ENCODE measurements at places on chromosomes 12 and 14.

GRCh38 chr14:37862263-37862662, 266.8 kb downstream of the TTC6 start:
- DNase-seq = no peak

DNA sequence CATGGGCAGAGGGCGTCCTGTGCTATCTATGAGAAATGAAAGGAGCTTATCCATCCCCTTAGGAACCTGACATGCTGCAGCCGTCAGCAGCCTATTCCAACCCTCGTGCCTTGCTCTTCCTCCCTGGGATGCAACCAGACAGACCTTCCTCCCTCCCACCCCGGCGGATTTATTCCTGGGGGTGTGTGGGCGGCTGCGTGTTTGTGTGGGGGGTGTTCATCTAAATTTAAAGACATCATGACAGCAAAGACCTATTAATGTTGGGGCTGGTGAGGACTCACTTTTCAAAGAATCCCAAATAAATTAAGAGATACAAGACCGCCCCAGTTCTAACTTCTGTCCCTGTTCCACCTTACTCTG, 52.0 kb downstream of the WSCD2 start:
- no peak for DNase-seq

DNA sequence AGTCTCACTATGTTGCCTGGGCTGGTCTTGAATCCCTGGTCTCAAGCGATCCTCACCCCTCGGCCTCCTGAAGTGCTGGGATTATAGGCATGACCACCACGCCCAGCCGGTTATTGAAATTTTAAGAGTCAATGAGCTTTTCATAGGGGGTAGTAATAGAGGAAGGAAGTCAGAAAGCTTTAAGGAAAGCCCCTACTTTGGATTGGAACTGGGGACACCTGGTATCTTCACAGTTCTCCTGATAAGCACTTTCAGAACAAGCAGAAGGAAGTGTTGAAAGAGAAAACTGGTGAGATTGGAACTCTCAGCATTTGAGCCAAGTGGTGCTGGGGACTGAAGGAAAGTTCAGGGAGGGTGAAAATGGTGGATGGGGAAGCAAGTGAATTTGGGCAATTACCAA, 5.1 kb downstream of the SLC4A8 start:
- DNase-seq = no peak

GRCh38 chr14:38330275-38330674, 74.4 kb upstream of the CLEC14A start:
- DNase-seq = no peak

- no peak for DNase-seq
Measured at GRCh38 chr12:4829161-4829792, 80.4 kb upstream of the KCNA1 start.

- DNase-seq = no peak
Measured at GRCh38 chr14:23910101-23910875, 43.3 kb upstream of the DHRS4 start.

GRCh38 chr14:85883966-85884365, 354.0 kb downstream of the FLRT2 start:
- DNase-seq = no peak

DNA sequence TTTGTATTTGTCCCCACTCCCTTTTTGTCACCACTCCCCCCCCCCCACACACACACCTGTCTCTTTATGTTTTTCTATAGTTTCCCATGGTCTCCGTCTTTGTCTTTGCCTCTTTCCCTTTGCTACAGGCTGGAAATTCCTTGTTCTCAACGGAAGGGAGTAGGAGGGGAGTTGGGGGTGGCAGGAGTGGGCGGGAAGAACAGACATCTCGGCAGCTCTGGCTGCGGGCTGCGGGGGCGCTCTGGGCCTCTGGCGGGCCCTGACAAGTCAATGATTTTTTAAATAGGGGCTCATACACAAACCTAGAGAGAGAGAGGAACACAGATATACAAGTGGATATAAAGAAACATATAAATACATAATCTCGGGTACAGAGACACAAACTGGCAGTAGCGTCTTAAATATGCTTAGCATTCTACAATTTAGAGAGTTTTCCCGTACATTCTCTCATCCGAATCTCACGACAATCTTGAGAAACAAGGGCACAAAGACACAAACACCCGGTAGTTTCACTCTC, 2.4 kb upstream of the NAB2 start:
- DNase-seq = peak; percentile 62

- DNase-seq = no peak
Measured at GRCh38 chr12:74250891-74251290, 286.7 kb upstream of the ATXN7L3B start.

DNA sequence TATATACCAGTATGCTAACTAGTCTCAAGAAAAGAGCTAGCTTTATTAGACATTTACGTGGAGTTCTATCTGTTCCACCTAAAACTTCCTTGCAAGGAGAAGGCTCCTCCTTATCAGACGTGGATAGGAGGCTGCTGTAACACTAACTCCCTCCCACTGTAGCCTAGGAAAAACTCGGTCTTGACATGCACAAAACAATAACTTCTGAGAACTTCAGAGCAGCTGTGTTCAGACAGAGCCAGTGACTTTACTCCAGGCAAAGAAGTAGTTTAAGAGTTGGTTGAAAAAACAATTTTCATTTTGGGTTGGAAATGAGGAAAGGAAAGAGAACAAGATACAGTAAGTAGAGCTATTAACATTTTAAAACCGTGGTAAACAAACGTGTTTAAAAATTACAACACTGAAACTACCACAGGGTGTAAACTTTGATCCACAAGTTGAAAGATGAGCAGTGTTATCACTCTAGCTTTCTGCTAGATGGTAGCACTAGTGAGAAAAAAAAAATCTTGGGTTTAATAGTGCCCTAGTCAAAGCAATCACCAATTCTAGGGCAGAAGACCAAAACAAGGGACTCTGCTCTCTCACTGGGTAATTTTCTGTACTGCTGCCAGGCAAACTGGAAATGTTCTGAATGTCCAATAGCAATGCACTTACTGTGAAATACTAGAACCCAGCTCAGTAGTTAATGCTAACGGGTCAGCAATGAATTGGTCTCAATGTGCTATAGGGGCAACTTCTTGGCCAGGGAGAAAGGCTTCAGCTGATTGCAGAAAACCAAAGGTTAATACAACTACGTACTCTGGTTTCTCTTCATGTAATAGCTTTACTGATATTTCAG, 2.4 kb downstream of the ATF7 start:
- DNase-seq = no peak

DNA sequence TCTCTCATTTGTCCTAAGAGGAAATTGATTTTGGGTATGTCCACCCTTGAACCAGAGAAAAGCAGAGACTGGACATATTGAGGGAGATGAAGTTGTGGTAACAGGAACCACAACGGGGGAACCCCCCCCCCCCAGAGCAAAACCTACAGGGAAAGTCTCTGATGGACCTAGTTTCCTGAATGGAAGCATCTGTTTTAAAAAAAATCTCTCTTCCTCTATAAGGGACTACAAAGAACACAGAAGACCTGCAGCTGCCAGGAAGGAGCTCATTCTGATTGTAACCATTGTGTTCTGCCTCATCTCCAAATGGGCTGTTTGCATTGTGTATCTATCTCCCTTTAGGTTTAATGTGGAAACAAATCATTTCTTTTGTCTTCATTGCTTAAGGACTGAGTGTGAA, 13.4 kb downstream of the C1S start:
- DNase-seq = no peak

DNA sequence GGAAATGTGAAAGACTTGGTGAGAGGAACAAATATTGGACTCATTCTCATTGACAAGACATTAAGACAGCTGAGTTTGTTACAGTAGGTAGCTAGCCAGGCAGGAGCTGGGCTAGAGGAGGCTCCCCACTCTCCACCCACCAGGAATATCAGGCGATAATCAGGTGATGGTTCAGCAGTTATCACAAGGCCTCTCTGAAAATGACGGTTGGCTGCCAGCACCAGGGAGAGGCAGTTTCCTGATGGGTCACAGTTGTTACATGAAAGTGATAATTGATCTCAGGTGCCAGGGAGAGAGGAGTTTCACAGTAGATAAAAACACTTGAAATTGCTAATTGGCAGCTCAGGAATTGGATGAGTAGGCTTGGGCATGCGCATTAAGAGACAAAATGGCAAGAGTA, 116.5 kb downstream of the TMTC2 start:
- no peak for DNase-seq

GRCh38 chr12:110046451-110047187, 1.7 kb downstream of the C12orf76 start:
- DNase-seq = no peak

GRCh38 chr12:57621497-57622292, 10.5 kb downstream of the ARHGEF25 start:
- DNase-seq = peak; percentile 68

DNA sequence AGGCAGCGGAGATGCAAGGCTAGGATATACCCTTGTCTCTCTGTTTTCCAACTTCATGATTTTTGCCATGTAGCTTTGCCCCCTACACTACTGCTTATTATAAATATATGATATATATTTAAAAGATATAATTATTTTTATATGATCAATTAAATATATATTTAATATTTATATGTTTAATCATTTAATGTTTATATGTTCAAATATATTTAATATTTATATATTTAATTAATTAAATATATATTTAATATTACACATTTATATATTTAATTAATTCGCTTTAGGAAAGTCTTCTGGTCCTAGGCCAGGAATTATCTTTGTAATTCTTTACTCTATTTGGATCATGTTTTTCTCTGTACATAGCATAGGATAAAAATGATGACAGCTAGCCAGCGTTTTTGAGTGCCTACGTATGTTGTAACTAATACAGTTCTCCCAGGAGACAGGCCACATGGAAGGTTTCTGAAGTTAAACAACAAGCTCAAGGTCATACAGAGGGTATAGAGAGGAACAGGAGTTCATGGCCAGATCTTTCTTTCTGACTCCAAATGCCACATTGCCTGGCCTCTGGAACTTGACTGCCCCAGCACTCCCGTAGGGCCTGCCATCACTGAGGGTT, 192.5 kb downstream of the KCNA5 start:
- no peak for DNase-seq

- DNase-seq = no peak
Measured at GRCh38 chr12:25293653-25294052, 42.9 kb upstream of the KRAS start.

DNA sequence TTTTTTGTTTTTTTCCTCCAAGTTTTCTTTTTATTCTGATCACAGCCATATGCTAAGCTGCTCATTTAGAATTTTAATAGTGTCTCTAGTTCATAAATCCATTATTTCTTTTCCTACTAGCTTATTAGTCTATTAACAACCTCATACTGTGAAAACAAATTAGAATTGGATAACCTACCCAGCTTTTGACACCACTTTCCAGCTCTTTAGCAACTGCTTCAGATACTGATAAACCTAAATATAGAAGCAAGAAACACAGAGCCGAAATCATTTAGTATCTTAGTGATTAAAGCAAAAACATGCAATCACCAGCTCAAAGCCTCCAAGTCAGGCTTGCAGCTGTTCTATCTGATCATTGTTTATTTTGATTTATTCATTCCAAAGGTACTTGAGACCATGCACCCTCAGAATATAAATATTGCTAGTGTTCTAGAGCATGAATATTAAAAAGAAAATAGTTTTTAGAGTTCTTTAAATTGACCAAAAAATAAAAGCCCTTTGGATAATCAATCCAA, 121.5 kb downstream of the STXBP6 start:
- no peak for DNase-seq

- DNase-seq = no peak
Measured at GRCh38 chr12:69999561-69999960, 174.5 kb downstream of the MYRFL start.

GRCh38 chr12:117011988-117012805, 87.0 kb downstream of the TESC start:
- DNase-seq = no peak

DNA sequence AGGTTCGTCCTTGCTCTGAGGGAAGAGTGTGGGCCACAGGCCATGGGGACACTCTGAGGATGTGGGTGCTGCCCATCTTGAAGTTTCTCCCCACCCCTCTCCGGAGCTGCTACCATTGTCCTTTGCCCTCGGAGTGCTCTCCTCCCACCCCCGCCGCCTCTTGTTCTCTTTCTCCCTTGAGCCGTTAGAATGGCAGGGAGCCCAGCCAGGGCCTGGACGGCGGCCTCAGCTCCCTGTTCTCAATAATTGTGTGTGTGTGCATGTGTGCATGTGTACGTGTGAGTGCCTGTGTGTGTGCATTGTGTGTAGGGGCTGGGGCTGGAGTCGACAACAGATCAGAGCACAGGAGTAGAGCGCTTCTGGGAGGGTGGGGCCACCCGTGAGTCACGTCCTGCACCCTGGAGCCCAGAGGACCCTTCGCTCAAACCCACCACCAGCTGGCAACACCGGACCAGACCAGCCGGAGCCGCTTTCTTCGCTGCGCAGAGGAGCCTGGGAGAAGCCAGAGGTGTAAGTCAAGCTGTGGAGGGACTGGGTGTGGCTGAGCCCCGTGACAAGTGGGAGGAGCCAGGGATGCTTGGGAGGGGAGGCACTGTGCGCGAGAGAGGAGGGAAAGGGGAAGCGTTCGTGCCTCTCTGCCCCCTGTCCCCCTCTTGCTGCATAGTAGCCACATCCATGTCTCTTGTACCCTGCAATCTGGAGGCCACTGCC, 25.9 kb upstream of the KCNA5 start:
- DNase-seq = no peak

GRCh38 chr14:24232645-24233537, at the start of gene GMPR2:
GMPR2 (plus strand) TSS chr14:24232929; CDS start chr14:24233254, 325 bp downstream.
- DNase-seq = no peak

DNA sequence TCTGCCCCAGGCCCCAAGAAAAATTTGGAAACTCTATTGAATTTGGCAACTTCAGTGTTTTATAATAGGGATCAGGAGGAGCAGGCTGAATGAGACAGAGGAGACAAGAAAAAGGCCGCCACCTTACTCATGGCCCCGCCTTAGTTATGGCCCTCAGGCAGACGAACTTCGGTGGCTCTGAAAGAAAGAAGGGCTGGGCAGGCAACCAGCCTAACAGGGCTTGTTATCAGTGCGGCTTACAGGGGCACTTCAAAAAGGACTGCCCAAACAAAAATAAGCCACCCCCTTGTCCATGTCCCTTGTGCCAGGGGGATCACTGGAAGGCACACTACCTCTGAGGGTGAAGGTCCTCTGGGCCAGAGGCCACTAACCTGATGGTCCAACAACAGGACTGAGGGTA, 146.3 kb upstream of the ATF7IP start:
- no peak for DNase-seq

DNA sequence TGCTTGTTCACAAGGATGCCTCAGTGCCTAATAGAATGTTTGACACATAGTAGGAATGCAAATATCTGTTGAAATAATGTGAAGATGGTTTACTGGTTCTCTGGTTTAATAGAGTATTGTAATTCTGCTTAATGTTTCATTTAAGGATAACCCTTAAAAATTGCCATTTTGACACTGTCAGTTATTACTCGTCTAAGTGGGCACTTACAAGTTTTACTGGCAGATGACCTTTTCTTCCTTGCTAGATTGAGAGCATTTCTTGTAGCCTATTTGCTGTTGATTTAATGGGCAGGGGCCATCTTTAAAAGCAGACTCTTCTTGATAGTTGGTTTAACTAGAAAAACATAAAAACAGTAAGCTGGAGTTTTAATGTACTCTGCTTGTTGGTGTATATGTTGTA, 1.9 kb downstream of the TMEM263 start:
- no peak for DNase-seq
